ENCODE measurements at places on chromosomes 1 and 21. TPM values are rescaled to one million over a fixed set of nuclear protein-coding genes. Genes with fewer than 3 reads are reported as not detected.
A peak's percentile ranks its signal among the peaks of the same experiment; 100 is the strongest.

DNA sequence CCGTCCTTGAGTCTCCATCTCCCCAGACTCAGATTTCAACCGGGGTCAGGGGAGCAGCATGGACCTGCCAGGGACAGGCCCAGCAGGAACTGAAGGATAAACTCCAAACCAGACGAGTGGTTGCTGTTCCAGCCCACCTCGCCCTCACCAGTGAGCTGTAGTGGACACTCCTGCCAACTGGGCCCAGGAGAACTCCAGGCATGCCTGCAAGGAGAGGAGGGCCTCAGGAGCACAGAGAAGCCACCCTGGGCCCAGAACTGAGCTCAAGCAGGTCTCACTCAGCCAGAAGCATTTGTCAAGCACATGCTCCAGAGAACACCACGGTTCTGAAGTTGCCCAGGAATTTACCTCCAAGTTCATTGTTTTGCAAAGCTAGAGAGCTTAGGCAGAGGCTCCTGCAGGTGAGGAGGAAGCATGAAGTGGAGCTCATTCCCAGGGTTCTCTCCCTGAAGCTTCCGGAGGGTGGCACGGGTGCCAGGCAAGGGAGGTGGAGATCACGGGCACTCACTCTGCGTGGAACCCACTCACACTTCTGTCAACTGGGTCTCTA is 61.0 kb downstream of the MATN1 start:
- H3K4me1 ChIP-seq: peaks cover 23% of the 10 kb centered on the region
- DNase-seq: no peak
- no peaks in the 10 kb centered on the region for H3K36me3 ChIP-seq
- no peak overlapping the region for H3K4me3 ChIP-seq
- H3K27me3 ChIP-seq: no peaks in the 10 kb centered on the region

DNA sequence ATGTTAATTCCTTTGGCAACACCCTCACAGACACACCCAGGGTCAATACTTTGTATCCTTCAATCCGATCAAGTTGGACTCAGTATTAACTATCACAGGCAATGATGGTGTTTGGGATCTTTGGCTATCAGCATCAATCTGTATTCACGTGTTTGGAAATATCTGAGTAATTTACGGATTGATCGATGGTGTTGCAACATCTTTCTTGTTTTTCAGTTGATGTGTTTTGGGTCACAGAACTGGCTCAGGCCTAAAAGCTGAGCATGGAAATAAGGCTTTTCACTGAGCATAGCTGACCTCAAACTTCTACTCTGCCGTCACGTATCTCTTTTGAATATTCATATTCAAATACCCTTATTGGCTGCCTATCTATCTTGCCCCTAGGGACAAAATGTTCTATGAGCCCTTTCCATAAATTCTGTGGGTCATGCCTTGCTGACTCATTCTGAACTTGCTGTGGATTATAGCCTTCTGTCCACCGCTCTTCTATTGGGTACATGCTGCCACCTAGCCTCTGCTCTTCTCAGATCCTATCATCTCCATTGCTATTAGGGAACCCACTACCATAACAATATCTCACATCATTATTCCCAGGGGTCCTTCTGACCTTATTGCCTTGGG is 156.0 kb downstream of the PDE4B start:
- H3K27ac ChIP-seq: peak overlapping the region; percentile 12
- no peak for DNase-seq
- no peaks in the 10 kb centered on the region for H3K36me3 ChIP-seq
- H3K27me3 ChIP-seq: peaks cover 10% of the 10 kb centered on the region
- H3K4me3 ChIP-seq: no peak overlapping the region

DNA sequence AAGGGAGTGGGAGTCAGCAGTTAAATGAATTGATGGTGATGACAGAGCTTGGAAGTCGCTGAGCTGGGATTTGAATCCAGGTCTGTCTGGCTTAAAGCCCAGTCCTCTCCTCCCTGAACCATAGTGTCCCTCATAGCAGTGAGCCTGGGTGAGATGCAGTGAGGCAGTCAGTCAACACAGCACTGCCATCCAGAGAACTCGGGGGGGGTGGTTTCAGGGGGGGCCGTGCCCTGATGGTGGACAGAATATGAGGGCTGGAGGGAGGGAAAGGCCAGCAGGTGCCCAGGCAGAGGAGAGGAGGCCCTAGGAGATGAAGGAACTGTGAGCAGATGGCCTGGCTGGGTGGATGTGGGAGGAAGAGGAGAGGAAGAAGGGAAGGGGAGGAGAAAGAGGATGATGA is 405.6 kb downstream of the PTPRU start:
- H3K36me3 ChIP-seq: no peaks in the 10 kb centered on the region
- DNase-seq: peak; percentile 1
- peaks cover 10% of the 10 kb centered on the region for H3K4me1 ChIP-seq
- no peak overlapping the region for H3K4me3 ChIP-seq
- peaks cover 2% of the 10 kb centered on the region for H3K27me3 ChIP-seq
- H3K27ac ChIP-seq: no peak overlapping the region

- peak overlapping the region; percentile 86 for H3K27ac ChIP-seq
- no peaks in the 10 kb centered on the region for H3K36me3 ChIP-seq
- DNase-seq: no peak
- H3K4me1 ChIP-seq: peaks cover 66% of the 10 kb centered on the region
Measured at GRCh38 chr1:119782631-119783325, 14.1 kb upstream of the HMGCS2 start.

GRCh38 chr1:46188295-46189030 is 9.8 kb downstream of the POMGNT1 start:
- H3K27me3 ChIP-seq: no peaks in the 10 kb centered on the region
- DNase-seq: no peak
- peaks cover 4% of the 10 kb centered on the region for H3K4me1 ChIP-seq

- H3K36me3 ChIP-seq: no peaks in the 10 kb centered on the region
- no peaks in the 10 kb centered on the region for H3K4me1 ChIP-seq
- DNase-seq: no peak
- H3K27me3 ChIP-seq: peaks cover 9% of the 10 kb centered on the region
- no peak within 1 kb of the TSS for H3K27ac ChIP-seq
Measured at GRCh38 chr1:167518331-167518700, at the start of gene CD247. Gene CD247 (minus strand): TSS chr1:167518529. CDS start chr1:167518465, 64 bp downstream.

DNA sequence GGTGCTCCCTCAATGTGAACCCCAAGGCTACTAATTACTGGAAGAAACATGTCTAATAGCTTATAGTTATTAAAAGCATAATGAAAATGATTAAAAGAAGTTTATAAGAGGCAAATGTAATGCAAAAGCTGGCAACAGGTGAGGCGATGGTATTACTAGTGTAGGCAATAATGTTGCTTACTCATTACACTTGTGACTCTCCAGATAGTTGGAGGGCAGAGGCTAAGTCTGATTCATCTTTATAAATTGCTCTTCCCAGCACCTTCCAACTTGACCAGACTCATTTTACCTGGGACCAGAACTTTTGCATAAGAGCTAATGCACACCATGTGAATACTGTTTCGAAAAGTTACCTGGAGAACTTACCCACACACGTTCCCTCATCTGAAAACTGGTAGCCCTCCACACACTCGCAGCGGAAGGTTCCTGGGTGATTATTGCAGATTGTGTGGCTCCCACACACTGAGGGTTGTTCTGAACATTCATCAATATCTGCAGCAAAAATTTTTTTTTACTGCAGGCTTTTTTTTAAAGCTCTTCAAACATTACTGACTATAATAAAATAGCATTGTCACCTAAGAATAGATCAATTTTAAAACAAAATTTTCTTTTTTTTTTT is 48.0 kb downstream of the NID1 start:
- H3K36me3 ChIP-seq: peaks cover 5% of the 10 kb centered on the region
- DNase-seq: no peak
- no peaks in the 10 kb centered on the region for H3K4me1 ChIP-seq
- H3K4me3 ChIP-seq: no peak overlapping the region

HSD11B1 gene
- total RNA-seq: not detected

AUNIP gene
- 5.9 TPM for total RNA-seq

CCDC17 gene
- total RNA-seq: 5.8 TPM

HSD3B2 gene
- total RNA-seq: not detected

Data from progenitor cell of endocrine pancreas (in vitro differentiated cells).